ENCODE measurements at places on chromosomes 16 and 17.

GRCh38 chr17:688100-688989, 26.3 kb downstream of the VPS53 start:
- no peak for DNase-seq

GRCh38 chr17:58960068-58960467, 146.6 kb downstream of the TRIM37 start:
- no peak for DNase-seq

DNA sequence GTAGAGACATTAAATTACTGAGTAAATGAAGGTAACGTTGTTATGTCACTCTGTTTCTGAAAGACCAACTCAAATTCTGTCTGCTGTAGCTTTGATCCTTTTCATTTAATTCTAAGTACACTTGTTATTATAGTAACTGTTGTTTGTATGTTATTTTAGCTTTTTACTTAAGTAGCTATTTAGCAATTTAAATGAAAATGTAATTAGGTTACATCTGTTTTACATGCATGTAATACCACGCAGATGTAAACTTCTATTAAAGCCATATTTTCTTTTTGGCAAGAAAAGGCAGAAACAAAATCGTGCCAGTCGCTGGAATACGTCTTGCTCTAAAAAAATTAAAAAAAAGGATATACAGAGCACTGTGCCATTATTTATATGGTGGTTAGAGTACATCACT, 282.8 kb downstream of the FTO start:
- no peak for DNase-seq

GRCh38 chr17:71966459-71967313, 154.1 kb upstream of the SOX9 start:
- no peak for DNase-seq

DNA sequence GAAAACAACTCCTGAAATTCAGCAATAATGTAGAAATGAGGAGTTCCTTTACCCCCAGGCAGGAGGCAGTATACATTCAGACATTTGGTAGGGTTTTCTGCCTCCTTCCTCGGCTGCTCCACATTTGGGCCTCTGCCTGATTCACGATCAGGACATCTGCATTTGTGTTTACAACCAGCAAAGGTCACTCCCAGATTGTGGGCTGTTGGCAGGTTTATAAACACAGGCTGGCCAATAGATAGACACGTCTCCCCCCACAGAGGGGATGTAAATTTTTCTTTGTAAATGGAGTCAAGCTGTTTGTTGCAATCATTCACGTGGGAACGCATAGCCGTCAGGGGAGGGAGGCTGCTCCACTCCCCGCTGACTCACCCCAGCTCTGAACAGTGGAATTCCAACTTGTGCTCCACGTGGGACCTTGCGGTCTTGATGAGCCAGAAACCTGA, 252.1 kb upstream of the N4BP1 start:
- DNase-seq, result no peak

DNA sequence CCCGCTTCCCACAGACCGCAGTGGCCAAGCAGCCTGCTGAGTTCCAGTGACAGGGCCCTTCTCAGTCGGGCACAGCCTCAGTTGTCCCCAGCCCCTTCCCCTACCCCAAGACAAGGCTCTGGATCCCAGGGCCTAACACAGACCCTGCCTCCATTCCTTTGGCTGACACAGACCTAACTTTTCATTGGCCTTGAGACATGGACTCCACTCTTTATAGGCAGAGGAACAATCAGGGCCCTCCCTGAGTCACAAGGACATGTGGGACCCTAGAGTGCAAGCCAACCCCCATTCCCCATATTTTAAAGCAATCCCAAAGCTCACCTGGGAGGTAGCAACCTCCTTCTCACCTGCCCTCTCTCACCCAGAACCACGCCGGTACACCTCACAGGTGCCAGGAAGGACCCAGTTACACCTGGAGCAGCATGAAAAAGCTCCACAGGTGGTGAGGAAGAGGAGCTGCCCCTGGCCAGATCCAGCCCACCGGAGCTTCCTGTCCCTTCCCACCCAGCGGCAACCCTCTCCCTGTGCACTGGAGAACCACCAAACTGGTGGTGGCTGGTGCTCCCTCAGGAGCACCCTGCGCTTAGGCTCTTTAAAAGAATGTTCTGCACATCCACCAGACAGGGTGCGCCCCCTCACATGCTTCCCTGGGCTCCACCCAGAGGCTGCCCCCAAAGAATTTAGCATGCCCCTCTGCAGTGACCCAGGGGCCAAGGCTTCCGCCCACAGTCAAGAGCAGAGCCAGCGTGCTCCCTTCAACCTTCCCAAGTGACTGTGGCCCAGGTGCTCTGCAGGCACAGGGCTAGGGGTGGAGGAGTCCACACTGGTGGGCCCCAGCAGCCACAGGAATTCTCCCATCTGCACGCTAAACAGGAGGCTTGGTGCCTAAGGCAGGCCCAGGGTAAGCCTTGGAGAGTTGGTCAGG, 3.4 kb downstream of the MNT start:
- DNase-seq, result no peak

DNA sequence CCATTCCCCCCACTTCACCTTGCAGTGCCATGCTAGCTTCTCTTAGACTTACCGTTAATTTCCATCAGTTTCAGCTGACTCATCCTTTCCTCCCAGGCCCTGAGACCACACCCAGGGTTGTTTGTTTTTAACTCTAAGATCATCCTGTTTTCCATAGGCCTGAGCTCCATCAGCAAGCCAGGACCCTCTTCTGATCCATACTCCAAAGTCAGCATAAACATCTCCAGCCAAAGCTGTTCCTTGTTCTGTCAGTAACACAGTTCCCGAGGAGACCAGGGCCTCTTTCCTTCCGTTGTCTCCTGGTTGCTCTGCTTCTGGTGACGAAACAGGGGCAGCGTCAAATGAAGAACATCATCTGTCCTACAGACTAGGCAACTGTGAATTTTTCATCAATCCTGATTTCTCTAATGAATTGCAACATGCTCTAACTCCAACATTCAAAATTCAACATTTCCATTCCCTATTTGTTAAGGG, 83.8 kb upstream of the HNF1B start:
- no peak for DNase-seq

DNA sequence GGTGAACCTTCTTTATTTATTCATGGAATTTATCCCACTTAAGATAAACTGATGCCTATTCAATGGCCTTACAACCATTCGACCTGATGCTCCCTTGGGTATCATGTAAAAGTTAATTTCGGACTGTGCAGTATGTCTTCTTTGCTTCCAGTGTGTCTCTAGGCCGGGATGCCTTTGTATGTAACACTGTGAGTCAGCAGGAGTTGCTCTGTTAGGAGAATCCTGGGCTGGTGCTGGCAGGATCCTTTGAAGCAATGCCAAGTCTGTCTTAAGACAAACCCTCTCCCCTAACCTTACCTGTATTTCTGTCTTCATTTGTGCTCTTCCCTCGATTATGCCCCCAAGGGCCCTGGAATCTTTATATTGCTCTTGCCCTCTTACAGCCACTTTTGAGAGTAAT, 37.9 kb upstream of the ABCA8 start:
- DNase-seq, result no peak

DNA sequence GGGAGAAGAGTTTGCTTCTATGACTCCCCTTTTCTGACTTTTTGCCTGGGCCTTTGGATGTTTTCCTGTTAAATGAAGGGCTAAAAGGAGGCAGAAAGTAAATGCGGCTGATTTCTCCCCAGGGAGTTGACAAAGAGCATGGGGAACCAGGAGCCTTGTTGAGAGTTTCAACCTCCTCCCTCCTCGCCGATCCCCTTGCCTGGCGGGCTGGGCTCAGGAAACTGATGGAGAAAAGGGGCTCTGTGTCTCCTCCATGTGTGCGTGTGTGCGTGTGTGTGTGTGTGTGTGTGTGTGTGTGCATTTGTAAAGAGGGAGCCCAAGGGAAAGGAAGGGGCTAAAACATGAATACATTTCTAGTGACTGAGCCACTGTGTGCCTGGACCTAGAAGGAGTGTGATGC, 94.5 kb downstream of the ZDHHC7 start:
- DNase-seq, result no peak

- no peak for DNase-seq
Measured at GRCh38 chr16:53080345-53081031, 25.7 kb downstream of the CHD9 start.

GRCh38 chr16:22278441-22279230, 18.6 kb upstream of the POLR3E start:
- DNase-seq, result no peak

- no peak for DNase-seq
Measured at GRCh38 chr16:55125818-55126385, 195.2 kb downstream of the IRX5 start.

GRCh38 chr17:3534881-3535252, 22.7 kb downstream of the TRPV3 start:
- no peak for DNase-seq

Measured in stimulated activated CD8-positive, alpha-beta memory T cell treated with anti-CD3 and anti-CD28 coated beads, Interleukin-2, amount 100 ng/mL, for 48 hours (primary cell).